ENCODE measurements at places on chromosomes 3 and 15.

DNA sequence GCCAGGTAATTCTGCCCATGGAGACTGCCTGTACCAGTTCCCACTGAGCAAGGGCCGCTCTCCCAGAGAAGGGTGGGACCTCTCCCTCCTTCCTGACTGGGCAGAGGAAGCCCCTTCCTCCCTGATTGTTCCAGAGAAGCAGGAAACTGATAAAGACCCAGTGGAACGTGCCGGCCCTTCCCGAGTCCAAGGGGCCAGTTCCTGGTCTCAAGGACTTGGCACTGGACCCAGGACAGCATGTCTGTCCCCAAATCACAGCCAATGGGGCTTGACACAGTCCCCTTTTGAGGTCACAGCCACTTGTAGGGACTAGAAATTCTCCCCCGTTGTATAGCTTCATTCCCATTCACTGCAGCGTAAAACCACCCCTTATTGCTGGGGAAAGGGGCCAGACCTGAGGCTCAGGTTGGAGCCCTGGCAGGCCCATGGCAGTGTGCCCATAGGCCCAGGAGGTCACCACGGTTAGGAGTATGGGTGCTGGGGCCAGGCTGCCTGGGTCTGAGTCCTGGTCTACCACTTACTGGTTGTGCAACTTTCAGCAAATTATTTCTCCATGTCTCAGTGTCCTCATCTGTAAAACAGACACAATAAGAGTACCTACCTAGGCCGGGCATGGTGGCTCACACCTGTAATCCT, 18.1 kb downstream of the CSRNP1 start:
- no peak for DNase-seq

- DNase-seq = peak; percentile 23
These were observed 47.2 kb upstream of the TEX55 start for GRCh38 chr3:119098619-119099222.

DNA sequence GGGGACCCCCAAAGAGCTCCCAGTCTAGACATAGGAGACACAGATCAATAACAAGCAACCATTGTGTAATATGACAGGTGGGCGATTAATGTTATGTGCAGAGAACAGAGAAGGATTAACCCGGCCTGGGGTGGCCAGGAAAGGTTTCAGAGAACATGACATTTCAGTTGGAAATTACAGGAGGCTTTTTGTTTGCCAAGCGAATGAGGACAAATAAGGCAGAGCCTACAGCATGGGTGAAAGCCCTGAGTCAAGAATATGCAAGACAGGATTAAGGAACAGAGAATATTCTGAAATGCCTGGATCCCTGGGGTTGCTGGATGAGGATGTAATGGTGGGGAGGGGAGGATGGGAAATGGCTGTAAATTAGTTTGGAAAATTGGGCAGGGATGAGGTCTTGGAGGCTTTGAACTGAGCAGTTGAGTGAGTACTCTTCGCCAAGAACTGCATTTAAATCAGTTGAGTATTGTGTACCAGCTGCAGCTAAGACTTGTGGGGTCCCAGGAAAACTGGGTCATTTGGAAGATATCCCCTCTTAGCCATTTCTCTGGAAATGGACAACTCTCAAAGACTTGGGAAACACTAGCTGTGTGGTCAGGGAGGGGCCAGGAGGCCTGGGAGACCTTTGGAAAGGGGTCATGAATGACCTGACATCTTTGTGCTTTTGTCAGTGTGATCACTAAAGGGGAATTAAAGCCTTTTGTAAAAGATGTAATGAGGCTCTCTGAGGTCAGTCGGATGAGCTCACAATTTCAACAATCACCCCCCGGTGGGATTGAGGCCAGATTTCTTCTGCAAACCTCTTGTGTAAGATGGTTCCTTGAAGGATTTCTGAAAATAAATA, 198.6 kb upstream of the NR2E3 start:
- no peak for DNase-seq

- DNase-seq = no peak
These were observed 134.5 kb downstream of the MEX3B start for GRCh38 chr15:81911022-81911971.

DNA sequence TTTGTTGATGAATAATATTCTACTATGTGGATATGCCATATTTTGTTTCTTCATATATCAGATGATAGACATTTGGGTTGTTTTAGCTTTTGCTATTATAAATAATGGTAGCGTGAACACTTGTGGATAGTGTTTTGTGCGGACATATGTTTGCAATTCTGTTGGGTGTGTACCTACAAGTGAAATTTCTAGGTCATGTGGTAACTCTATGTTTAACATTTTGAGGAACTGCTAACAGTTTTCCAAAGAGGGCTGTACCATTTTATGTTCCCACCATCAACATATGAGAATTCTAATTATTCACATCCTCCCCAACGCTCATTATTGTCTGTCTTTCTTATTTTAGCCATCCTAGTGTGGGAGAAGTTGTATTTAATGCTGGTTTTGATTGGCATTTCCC, 303.8 kb downstream of the ERC2 start:
- no peak for DNase-seq

GRCh38 chr3:122972141-122972540, 55.4 kb downstream of the SEMA5B start:
- DNase-seq = no peak

- DNase-seq = peak; percentile 28
These were observed 82.3 kb downstream of the IQSEC1 start for GRCh38 chr3:12990781-12991480.

GRCh38 chr3:109109574-109109973, 8.4 kb downstream of the MORC1 start:
- DNase-seq = no peak

- DNase-seq = peak; percentile 95
These were observed 281.9 kb upstream of the ONECUT1 start for GRCh38 chr15:53072077-53072476.

GRCh38 chr3:182583545-182583944, 209.8 kb upstream of the ATP11B start:
- peak; percentile 42 for DNase-seq

GRCh38 chr15:36831125-36831903, 251.9 kb downstream of the CDIN1 start:
- DNase-seq = peak; percentile 69

Measured in mammary epithelial cell (primary cell).